ENCODE measurements at places on chromosomes 5 and 9.

- DNase-seq = no peak
Observed at GRCh38 chr9:5719100-5719926, 90.4 kb downstream of the RIC1 start.

GRCh38 chr5:168073991-168074800 lies 217.2 kb upstream of the WWC1 start:
- DNase-seq = no peak

- no peak for DNase-seq
Observed at GRCh38 chr5:41418220-41419031, 92.0 kb downstream of the PLCXD3 start.

GRCh38 chr9:97046228-97046627 lies 7.3 kb upstream of the CTSV start:
- DNase-seq = no peak

DNA sequence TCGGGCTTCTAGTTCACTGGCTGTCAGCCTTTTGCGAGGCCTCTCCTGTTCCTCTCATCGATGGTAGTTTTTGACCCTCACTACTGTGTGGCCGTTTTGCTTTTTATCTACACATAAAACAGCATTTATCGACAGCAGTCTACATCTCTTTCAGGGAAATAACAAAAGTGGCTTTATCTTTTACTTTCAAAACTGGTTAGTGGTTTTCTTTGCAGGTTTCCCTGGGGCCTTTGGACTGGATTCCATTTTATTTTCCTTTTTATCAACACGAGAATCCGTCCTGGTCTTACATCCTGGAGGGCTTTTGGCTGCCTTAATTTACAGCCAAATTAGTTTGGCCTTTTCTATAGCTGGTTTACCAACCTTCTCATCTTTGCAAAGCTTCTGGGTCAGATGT lies 793 bp upstream of the PKD2L2 start:
- DNase-seq = no peak

- DNase-seq = no peak
Observed at GRCh38 chr9:24045150-24045549, 219.1 kb upstream of the ELAVL2 start.

DNA sequence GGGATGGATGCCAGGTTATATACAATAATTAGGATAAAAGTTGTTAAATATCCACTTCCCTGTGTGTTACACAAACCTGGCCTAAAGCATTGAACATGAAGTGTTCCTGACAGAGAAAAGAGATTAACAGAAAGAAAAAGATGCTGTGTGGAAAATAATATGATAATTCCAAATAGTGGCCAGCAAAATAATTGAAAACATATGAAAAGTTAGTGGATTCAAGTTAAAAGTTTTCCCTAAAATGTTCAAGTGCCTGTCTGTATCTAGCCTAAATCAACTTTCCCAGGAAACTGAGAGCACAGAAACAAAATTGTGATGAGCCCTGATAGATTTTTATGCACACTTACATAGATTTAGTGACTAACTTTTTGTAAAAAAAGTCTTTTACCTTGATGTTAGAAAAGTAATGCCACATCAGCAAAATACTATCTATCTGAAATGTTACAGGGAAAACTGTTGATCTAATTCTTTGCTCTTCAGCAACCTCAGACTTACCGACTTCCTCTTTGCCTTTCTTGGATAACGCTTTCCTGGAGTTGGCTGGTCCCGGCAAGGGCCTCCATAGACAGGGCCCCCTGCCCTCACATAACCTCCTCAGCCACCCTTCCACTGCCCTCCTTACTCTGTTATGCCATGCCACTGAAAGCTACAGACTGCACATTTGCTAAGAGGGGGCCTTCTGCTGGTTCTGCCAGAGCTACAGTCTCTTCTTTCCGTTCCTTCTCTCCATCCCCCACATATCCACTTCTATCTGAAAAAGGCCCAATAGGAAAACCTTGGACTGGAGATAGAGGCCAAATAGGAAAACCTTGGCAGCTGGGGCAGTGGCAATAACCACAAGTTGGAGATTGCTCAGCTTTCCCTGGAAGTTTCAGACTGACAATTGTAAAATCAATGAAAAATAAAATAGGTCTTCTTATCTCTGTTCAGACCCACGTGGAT lies 44.4 kb downstream of the ZNF474 start:
- no peak for DNase-seq

GRCh38 chr9:23117616-23118015 lies 671.0 kb downstream of the DMRTA1 start:
- no peak for DNase-seq

DNA sequence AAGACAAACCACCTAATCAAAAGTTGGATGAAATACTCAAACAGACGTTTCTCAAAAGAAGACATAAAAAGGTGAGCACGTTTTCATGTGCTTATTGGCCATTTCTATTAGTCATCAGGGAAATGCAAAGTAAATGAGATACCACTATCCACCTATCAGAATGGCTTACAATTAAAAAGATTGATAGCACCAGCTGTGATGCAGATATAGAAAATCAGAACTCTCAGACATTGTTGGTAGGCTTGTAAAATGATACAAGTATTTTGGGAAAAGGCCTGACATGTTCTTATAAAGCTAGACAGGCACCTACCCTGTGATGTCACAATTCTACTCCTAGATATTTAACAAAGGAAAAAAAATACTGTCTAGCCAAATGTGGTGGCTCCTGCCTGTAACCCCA lies 44.0 kb upstream of the SLC30A5 start:
- no peak for DNase-seq

GRCh38 chr5:54516051-54516655 lies 1.4 kb upstream of the SNX18 start:
- no peak for DNase-seq

GRCh38 chr9:19922476-19923118 lies 133.8 kb upstream of the SLC24A2 start:
- DNase-seq = peak; percentile 58

DNA sequence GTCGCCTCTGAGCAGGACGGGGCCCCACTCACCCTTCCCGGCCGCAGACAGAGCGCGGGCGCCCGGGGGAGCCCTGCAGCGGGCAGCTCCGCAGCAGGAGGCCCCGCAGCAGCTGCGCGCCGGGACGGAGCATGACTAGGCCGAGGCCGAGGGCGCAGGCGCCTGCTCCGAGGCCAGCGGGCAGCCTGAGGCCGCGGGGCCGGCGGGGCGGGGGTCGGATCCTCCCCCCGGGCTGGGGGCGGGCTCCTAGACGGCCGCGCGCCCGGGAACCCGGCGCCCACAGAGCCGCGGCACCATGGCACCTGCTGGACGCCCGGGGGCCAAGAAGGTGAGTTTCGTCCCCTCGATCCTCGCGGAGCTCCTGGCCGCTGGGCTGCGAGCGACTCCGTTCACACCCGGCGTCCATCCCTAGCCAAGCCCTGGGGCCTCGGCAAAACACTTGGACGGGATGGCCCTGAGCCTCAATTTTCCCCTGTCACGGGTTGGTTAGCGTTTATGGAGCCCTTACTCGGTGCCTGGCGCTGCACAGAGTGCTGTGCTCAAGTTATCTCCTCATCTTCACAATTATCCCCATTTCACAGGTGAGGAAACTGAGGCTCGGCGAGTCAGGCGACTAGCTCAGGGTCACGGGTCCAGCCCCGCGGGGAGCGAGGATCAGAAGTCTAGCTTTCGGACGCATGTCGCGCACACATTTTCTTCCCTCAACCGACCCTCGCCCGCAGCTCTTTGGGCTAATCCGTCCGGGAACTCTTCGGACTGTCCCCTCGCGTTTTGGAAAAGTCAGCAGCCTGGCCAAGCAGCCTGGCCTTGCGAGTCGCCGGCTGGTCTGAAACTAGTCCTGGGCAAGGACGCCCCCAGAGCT lies at the start of the genes BHMT2 and DMGDH:
Gene BHMT2 (plus strand): TSS at position 280 of the 862 bp plus-strand sequence. CDS start 16 bp downstream, at position 296.
Gene DMGDH (minus strand): TSS at position 187 of the 862 bp plus-strand sequence. CDS start 54 bp downstream, at position 133.
- DNase-seq = no peak

GRCh38 chr9:95880021-95880690 lies 4.7 kb downstream of the ERCC6L2 start:
- no peak for DNase-seq

GRCh38 chr9:31325778-31326177 lies 1058.7 kb upstream of the ACO1 start:
- no peak for DNase-seq

DNA sequence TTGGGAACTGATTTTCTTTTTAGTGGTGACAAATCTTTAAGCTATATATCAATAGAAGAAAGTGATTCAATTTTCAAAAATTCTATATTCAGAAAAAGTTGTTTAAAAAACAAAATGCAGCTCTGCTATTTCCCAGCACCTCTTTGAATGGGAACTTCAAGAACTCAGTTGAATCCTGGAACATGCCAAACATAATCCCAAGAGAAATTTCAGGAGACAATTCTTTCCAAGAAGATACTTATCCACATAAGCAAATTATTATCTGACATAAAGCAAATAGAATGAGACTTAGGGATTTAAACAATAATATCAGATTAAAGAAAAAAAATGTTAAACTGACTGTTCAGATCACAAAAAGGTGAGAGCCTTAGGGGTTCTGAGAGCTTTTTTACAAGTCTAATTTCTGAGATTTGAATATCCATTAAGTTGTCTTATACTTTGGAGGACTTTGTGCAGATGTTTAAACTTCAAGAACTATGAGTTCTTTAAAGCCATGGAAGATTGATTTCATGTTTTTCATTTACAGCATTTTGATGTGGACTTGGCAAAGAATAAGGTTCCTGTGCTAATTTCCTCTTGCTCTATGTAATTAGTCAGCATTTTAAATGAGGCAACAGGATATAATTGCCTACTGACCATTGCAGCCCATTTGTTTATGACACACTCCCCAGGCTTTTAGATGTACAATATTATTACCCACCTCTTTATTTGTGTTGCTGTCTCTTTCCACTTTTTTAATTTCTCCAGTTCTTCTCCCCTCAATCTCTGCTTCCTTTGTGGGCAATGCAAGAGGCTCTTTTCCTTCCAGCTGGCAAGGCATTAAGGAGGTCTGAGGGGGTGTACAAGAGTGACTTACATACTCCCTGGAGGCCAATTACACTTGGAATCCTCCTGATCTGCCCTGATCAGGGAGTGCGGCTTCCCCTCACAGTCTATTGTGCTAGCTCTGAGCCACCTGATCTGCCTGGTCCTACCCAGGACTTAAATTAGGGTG lies 419.1 kb downstream of the NR2F1-AS1 start:
- no peak for DNase-seq

DNA sequence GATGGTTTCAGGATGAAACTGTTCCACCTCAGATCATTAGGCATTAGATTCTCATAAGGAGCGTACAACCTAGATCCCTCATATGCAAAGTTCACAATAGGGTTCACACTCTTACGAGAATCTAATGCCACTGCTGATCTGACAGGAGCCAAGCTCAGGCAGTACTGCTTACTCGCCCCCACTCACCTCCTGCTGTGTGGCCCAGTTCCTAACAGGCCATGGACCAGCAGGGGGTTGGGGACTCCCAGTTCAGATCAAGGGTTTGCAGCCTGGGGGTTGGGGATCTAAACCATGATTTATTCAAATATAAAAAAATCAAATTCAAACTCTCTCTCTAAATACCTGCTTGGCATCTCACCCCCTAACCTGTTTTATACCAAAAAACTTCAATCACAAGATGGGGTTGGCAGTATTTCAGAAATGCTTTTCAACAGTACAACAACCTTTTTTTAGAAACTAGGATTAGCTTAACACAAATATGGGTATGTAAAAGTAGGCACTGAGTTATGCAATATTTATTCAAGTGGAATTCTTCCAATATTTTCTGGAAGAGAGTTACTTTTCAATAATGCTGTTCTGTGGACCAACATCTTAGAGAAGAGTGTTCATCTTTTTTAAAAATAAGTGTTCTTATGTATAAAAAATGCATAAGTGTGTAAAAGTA lies 30.1 kb upstream of the SLC12A2 start:
- no peak for DNase-seq

DNA sequence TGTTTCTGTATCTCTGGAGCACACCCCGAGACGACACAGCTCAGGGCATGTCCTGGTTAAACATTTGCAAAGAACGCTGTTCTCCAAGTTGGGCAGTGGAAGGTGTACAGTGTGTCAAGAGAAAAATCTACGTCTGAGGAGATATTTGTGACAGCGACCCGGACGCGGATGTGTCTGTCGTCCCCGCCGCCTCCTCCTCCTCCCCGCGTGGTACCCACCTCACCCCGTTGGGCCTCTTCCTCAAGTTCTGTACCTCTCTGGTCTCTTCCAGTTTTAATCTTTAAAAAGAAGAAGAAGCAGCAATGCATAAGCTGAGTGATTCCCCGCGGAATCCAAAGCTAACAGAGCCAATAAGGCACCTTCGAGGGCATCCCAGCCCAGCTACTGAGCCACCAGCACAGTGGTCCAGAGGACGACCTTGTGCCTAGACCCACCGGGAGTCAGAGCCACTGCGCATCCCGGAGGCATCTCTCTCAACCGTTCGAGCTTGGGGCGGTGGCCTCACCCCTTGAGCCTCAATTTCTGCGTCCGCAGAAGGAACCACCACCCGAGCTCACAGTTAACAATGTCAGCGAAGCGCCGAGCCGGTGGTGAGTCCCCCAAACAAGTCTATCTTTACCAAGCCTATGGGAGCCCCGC lies 467 bp downstream of the C9orf78 start:
- no peak for DNase-seq

GRCh38 chr9:137454145-137454596 lies 5.0 kb downstream of the NSMF start:
- peak; percentile 71 for DNase-seq

DNA sequence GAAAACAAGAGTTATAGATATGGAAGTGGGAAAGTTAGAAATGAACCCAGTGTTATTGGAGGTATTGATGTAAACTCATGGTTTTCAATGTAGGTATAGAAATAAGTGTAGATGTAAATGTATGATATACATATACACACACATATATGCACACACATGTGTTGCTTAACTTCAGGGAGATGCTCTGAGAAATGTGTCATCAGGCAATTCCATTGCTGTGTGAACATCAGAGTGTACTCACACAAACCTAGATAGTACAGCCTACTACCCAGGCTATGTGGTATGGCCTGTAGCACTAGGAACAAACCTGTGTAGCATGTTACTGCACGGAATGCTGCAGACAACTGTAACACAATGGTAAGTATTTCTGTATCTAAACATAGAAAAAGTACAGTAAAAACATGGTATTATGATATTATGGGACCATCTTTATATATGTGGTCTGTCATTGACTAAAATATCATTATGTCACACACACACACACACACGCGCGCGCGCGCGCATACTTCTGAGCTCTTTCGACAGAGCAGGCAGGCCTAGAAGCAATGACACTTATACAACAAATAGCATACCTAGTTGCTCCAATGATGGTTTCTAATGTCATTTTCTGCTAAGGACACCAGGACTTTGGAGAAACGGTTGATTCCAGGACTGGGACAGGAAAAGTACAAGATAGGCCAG lies 86.6 kb downstream of the MACROH2A1 start:
- DNase-seq = no peak

GRCh38 chr9:34087370-34087769 lies 38.7 kb upstream of the UBAP2 start:
- DNase-seq = no peak

DNA sequence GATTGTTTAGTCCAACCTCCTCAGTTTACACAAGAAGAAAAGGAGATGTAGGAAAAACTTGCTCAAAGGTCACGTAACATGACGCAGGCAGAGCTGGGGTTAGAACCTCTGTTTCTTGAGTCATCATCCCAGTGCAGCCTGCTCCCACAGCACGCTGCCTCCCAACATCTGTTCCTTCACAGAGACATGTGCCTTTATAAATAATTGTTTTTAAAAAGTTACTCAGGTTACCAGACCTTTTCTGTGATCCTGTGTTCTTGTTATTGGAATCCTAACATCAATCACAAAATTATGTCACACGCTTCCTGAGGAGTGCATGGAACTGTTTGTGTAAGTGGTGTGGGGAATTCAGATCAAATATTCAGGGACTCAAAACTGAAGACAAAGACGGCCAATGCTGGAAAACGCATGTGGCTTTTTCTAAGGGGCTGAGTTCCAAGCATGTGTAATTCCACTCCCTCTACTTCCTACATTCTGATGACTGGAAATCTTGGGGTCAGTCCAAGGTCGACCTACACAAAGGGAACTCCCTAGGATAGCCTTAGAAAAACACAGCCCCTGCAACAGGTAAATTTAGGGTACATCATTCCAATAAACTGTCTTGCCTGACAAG lies 184.3 kb downstream of the TSSK1B start:
- DNase-seq = no peak

Data from endothelial cell (in vitro differentiated cells).